Ureter (tissue), 1 donor: ENCODE measurements at places on chromosomes 2 and 18. TPM values are rescaled to one million over a fixed set of nuclear protein-coding genes. Genes with fewer than 3 reads are reported as not detected.
A peak's percentile ranks its signal among the peaks of the same experiment; 100 is the strongest.

- no peak for DNase-seq
Observed at GRCh38 chr2:8096484-8096883, 585.4 kb upstream of the ID2 start.

GRCh38 chr18:79682894-79683625, 3.5 kb downstream of the CTDP1 start:
- no peak for DNase-seq

DNA sequence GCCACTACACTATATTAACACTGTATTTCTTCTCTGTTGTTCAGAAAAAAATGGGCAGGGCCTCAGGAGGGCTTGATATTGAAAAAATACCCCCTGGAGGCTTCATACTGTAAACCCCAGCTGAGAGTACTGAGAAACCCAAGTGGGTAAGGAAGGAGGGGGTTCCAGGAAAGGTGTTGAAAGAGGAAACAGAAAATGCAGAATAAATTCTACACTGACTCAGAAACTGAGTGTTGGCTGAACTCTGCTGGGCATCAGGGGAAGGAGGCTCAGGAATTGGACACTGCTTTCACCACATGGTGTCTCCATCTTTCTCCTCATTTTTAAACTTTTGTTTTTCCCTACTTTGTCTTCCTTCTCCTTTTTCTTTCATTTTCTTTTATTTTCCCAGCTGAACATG, 253.7 kb downstream of the DYM start:
- DNase-seq: no peak

DNA sequence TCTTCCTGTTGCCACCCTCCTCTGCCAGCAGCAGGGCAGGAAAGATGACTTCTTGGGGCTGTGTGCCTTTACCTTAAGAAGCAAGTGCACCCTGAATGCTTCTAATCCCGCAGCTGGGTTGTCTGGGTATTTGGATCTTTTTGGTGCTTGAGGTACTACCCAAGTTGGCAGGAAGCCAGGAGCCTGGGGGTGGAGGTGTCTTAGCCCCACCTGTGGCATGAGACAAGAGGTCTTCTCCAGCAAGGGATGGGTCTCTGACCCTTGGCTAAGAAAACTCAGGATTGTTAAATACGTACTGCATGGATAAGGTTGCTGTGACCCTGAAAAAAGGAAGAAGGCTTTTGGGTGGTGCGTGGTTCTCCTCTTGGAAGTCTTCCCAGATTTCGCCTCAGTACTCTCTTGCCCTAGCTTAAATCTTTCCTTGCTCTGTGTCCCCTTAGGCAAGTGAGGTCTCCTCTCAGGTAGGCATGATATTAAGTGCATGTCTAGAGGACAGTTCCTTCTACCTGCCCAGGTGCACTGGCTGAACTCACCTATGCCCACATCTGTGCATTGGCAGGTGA, 4.3 kb downstream of the HPCAL1 start:
- no peak for DNase-seq

DNA sequence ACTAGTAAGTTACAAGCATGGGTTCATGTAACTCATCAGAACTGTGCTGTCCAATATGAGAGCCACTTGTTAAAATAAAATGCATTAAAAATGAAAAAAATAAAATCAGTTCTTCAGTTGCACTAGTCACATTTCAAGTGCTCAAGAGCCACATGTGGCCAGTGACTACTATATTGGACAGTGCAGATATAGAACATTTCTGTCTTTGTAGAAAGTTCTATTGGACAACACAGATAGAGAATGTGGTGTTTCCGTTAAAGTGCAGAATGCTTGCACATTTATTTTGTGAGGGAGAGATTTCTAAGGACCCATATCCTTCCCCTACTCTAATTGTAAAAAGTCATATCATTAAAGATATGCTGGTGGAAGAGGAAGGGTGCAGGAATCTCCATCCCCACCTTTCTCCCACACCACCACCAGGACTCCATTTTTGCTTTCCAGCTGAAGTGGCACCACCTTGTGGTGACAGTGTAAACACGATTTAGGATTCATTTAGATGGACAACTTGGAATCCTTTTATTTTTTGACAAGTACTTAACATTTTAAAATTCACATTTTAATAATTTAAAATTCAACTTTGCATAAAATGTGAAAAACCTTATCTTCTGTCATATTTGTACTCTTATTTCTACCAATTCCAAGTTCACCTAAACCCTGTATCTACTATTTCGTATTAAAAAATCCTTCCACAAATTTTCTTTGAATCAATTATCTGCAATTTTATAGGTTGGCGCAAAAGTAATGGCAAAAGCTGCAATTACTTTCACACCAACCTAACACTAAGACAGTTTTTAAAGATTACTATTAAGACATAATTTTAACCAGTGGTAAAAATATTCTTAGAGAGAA, 9.4 kb upstream of the CD302 start:
- DNase-seq: no peak

DNA sequence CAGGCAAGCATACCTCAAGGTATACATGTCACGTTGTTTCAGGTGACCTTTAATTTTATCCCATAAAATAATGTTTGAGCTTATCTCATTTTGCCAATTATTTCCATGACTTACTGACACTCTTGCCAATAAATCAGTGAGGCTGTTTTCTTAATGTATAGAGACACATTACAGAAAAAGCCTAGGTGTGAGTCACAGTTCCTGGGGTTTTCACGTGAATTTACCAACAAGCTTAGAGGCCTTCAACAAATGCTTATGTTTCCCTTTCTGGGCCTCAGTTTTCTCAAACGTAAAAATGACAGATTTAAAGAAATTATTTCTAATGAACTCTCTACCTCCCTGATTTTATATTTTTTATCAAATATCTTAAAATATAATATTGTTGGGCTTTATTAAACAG, 517.5 kb upstream of the SPHKAP start:
- no peak for DNase-seq

GRCh38 chr2:86417961-86418360, 23.2 kb upstream of the KDM3A start:
- DNase-seq: no peak

DNA sequence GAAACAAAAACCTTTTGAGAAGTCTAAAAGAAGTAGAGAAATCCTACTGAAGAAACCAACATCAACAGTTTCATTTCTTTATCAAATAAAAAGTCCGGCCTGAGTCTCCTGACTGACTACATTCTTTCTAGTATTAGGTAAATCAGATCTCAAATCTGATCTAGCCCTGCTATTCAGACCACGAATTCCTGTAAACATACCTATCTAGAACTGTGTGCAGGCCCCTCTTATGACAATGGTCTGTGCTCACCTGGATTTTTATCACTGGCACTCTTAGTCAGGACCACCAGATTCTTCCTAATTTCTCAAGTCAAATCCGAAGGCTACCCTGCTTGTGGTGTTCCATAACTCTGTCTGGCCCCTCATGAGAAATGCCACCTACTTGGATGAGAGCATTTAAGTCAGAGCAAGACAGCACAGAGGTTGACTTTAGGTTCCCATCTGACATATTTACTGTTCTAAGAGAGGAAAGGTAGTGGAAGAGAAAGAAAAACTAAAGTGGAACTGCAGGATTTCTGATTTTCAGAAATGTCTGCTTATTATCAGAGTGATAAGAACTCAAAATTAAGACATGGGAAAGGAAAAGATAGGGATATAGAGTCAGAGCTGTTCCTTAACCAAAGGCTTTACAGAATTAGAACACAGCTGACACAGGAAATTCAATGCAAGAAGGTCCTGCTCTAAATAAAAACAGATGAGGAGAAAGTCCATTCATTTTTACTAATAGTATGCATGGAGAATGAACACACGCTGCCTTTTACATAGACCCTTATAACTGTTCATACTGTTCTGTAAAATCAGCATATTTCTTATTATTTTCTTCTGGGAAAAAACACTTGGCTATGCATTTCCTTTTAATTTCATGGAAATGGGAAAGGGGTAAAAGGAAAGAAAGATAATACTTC, 56.5 kb downstream of the SLC8A1 start:
- no peak for DNase-seq

GRCh38 chr2:16218625-16219024, 278.3 kb downstream of the MYCN start:
- DNase-seq: no peak

- DNase-seq: peak; percentile 28
Observed at GRCh38 chr2:217798743-217799562, 203.8 kb downstream of the TNS1 start.

DNA sequence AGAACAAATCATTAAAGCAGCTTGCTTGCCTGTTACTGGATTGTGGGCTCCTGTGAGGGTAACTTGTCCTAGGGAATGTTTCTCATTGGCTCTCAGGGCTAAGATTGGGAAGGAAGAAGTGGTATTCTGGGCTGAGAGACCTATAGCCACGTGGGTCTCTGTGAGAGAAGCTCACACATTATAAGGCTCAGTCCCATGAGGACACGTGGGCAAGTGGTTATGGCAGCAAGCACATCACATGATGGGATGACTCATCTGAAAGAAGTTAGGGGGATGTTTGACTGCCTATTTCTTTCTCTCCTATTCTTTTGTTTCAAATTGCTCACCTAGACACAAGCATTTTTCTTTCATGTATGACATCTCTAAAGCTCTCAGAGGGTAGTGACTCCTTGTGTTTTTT, 418.0 kb upstream of the ST6GAL2 start:
- no peak for DNase-seq

- no peak for DNase-seq
Observed at GRCh38 chr2:133072837-133073694, 403.1 kb upstream of the LYPD1 start.

DNA sequence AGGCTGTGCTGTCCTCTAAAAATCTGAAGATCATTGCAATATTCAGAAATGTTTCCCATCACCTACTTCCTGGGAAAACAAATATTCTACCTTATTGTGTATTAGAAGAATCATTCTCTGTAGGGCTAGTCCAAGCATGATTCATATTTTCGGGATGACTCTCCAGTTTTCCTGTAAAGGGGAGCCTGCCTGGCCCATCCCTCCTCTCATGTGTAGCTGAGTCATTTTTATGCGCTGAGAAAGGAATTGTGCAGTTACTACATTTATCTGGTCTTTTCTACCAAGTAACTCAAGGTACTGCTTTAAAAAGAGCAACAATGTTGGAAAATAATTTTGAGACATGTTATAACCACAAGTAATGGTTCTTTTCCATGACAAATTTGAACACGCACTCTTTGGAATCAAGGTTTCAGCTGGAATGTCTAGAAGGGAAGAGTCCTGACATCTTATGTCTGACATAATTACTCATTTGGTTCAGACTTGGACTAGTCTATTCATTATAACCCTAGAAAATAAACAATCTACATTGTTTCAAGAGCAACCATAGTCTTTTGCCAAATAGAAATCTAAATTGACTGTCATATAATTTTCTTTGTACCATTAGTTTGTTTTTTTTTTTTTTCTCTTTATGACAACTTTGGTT, 6.6 kb downstream of the DSG3 start:
- no peak for DNase-seq

DNA sequence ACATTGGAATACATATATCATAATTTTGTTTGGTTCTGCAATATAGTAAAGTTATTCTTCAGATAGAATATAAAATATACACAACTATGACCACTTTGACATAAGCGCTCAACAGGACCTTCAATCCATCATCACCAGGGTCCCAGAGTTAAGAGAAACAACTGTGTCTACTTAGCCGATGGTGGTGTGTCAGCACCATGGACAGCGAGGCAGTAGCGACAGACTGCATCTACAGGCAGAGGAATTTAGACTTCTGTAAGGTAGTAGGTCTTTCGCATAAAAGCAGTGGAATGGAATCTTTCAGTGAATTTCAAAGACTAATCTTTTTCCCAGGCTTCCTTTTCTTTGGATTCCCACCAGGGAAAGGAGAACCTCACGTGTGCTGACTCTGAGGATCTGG, 20.5 kb upstream of the LRPPRC start:
- no peak for DNase-seq

- DNase-seq: peak; percentile 82
Observed at GRCh38 chr2:135052042-135052876, at the start of gene RAB3GAP1. Gene RAB3GAP1 (plus strand): TSS chr2:135052292. CDS start chr2:135052308, 16 bp downstream.

GRCh38 chr2:76610451-76610850, 899.7 kb upstream of the GCFC2 start:
- no peak for DNase-seq

SERPINB3 gene
- not detected for total RNA-seq

MROH2A gene
- total RNA-seq: 9.3 TPM

C2orf80 gene
- not detected for total RNA-seq

DNER gene
- 0.34 TPM for total RNA-seq

VWA3B gene
- 1.7 TPM for total RNA-seq

ALPI gene
- total RNA-seq: not detected

CPO gene
- total RNA-seq: not detected

PNO1 gene
- 21.4 TPM for total RNA-seq

TXNDC2 gene
- 0.21 TPM for total RNA-seq

CAPN14 gene
- 0.62 TPM for total RNA-seq
